Iris pigment epithelial cell (primary cell): ENCODE measurements at places on chromosomes 3 and 15.

GRCh38 chr3:197305854-197306253 lies 7.4 kb upstream of the DLG1 start:
- DNase-seq, result peak; percentile 91

DNA sequence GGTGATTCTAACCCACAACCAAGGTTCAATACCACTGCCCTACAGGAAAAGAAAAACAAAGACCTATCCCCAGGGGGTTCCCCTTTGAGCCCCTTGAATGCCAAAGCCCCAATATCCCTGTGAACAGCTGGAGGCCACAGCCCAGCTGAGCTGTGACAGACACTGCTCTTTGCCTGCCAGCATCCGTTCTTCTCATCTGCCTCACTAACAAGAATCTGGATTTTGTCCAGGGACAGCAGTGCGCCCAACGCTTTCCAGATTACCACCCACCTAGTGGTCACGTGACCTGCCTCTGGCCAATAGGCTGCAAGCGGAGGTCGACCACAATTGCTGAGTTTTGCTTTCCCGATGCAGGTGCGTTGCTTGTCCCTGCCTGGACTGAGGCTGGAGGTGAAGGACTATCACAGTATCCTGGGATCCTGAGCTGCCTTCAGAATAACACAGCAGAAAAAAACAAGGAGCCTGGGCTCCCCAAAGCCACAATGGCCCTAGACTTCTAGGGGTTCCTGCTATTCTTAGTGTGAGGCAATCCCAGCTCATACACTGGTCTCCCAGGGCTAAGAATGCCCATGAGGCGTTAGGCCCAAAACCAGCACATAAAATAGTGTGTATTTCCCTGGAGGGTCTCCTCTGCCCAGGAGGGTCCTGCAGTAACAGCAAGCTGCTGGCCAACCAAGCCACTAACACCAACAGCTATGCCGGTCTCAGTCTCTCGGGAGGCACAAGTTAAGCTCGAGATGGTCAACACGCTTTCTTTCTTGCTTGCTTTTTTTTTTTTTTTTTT lies 13.8 kb downstream of the BDH1 start:
- peak; percentile 82 for DNase-seq

DNA sequence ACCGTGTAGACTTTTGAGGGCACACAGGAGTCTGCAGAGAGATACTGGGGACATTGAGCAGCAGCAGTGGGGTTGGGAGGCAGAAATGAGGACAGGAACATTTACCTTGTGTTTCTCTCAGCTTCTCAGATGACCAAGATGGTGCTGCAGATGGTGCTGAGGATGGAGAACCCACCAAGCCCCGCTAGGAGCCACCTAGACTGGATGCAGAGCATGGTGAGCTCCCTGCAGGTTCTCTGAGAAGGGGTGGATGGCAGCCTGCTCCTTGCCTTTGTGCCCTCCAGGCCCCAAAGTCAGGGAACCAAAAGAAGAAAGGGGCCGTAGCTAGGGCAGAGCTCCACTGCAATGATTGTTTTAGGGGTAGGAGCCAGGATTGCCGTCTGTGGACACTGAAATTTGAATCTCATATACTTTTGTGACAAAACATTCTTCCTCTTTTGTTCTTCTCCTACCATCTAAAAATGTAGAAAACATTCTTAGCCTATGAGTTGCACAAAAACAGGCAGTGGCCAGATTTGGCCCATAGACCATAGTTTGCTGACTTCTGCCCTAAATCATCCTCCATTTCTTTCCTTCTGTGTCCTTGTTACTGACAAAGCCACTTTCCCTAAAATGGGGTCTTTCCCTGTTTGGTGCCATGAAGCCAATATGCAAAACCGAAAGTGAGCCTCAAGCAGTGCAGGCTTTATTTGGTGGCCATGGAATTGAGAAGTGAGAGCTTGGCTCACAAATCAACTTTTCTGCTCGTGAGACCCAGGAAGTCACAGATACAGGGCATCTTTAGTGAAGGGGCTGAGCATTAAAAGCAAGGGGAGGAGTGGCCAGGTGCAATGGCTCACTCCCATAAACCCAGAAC lies 11.9 kb upstream of the MUC20 start:
- no peak for DNase-seq

DNA sequence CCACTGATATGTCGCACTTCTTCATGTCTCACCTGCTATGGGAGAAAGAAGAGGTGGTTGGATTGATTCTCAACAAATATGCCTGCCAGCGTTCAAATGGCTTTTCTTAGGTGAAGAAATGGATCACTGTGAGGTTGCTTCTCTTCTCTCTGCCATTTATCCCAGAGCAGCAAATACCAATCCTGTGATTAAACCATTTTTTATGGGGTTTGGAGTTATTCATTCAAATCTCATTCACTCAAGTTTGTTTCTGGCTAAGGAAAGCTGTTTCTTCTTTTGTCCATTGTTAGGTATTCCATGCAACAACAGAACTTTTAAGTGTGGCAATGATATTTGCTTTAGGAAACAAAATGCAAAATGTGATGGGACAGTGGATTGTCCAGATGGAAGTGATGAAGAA lies 12.2 kb upstream of the C3orf52 start:
- peak; percentile 29 for DNase-seq

- no peak for DNase-seq
Measured at GRCh38 chr3:31841515-31841914, 139.5 kb downstream of the OSBPL10 start.

GRCh38 chr3:127045435-127046045 lies 62.6 kb downstream of the PLXNA1 start:
- no peak for DNase-seq

GRCh38 chr3:124611520-124611919 lies 118.7 kb upstream of the UMPS start:
- no peak for DNase-seq

DNA sequence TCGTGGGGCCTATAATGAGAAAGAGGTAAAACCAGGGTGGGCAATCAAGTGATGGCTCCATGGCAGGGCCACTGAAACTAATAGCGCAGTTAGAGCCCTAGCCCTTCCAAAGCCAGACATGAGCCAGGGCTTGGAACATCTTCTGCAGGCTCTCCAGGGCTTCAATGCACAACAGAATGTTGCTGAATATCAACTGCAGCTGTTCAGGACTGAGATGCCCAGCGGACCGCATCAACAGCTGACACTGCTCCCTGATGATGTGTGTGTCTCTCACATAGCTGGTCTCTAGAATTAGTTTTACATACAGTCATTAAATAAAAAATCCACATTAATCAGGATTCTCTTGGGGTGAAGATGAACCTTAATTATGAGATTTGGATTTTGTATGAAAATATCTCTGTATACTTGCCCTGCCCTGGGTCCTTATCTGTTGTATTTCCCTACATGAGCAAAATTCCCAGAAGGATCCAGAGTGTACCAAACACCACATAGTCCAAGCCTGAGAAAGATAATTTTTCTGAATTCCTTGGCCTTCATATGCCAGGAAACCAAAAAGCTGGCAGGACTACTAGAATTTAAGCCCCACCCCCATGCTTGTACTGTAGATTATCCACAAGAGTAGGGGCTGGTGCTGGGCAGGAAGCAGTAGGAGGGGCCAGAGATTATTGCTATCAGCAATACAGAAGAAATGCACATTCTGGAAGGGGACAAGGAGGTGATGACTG lies 7.7 kb upstream of the GOLGB1 start:
- DNase-seq, result no peak

DNA sequence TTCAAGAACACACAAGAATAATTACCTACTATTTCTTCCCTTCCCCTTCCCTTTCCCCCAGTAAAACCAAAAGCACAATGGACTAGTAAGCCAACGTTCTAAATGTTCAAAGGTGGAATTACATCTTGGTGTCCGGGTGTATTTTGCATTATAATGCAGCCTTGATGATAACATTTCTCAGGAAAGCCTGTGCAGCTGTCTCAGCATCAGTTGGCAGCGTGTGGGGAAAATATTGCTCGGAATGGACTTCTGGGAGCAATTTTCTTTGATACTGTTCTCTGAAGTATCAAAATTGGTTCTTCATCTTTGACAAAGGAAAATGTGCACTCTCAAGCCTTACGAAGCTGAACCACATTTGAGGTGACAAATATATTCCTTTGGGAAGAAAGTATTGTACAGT lies 198.9 kb downstream of the AGBL1 start:
- DNase-seq, result no peak

GRCh38 chr3:135034891-135035440 lies 239.9 kb downstream of the EPHB1 start:
- no peak for DNase-seq

GRCh38 chr3:120171134-120171873 lies 77.1 kb upstream of the GSK3B start:
- no peak for DNase-seq

DNA sequence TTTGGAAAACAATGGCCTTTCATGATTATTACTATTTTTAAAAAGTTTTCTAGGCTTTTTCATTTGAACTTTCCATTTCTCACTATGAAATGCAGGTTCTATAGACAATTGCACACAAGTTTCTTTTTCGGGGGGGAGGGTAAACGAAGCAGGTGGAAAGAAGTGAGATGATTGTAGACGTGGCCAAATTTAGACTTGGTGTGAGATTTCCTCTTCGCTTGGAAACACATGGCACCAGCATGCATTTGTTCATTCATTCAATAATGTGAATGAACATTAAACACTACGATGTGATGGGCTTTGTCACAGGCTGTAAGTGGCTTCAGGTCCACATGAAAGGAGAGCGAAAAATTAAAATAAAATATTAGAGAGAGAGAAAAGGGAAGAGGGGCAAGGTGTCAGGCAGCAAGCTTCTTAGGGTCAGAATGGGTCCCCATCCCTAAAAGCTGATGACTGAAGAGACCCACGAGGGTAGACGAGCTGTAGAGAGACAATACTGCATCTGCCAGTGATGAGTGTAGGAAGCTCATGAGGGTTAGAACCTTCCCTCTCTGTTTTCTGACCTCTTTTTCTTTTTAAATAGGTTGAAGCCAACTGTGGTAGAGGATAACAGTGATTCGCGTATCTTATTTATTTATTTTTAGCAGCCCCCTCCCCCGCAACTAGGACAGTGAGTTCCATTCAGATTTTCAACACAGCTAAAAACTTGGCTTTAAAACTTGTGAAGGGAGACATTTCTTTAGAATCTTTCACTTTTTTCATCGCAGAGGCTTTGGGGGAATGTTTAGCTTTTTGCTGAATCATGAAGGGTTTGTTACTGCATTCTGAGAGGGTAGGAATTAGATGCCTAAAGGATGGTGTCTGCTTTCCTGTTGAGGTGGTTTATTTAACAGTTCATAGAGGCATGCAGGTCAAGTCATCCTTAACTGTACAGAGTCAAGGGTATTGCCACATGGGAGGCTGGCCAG lies 36.2 kb downstream of the GAP43 start:
- DNase-seq, result peak; percentile 33

DNA sequence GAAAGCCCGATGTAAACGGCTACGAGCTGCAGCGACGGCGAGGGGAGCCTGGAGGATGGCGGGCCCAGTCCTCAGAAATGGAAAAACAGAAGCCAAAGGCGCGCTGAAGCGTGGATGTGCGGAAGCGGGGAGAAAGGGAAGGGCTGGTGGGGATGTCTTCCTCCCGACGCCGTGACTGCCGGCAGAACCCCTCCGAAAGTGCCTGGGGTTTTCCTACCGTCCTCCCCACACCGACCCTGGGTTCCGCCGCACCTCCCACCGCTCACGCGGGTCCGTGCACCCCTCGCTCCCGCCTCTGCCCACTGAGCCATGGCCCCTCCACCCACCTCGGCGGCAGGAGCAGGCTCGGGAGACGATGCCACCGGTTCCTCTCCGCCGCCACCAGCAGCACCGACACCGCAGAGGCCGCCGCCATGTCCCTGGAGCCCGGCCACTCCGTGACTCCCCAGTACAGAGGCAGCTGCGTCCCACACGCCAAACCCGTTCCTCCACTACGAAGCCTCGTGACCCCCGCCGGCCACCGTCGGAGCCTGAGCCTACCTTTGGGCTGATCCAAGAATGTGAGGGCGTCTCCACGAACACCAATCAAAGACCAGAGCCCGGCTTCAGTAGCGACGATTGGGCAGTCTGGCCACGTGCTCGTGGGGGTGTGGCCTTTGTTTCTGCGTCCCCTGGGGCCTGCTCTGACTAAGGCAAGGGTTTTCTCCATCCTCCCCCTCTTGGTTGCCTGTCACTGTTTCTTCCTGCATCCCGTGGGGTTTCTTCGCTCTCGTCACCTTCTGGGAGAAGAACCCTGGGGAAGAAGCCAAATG lies at the start of gene MCCC1:
Gene MCCC1, minus strand, starts transcription at position 471 of the 812 bp plus-strand sequence. Its CDS starts 56 bp downstream, at position 415.
- DNase-seq, result peak; percentile 99

DNA sequence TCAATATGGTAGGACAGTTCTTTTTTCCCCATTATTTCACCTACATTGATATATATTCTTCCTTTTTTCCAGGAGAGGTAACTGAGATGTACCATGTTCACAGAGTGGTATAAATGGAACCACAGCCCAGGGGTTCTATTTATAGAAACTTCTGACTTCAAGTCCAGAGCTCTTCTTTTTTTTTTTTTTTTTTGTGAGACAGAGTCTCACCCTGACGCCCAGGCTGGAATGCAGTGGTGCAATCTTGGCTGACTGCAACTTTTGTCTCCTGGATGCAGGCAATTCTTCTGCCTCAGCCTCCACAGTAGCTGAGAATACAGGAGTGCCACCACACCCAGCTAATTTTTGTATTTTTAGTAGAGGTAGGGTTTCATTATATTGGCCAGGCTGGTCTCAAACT lies 267.1 kb upstream of the TPRG1 start:
- peak; percentile 84 for DNase-seq

DNA sequence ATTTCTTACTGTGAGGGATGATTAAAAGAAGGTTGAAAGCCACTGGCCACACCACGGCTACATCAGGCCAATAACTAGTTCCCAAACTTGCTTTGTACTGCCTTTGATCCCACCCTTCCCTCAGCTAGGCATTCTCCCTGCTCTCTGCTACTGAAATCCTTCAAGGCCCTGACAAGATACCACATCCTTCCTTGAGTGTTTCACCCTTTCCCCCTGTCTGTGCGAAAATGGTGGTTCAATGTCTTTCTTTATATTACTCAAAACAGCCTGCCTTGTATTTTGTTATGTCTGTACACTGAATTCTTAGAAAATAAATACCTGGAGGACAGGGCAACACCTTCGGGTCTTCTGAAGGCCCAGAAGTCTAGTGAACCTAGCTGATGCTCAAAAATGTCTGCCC lies 932 bp upstream of the VPS8 start:
- no peak for DNase-seq

- peak; percentile 40 for DNase-seq
Measured at GRCh38 chr15:80736560-80736959, 41.5 kb downstream of the ABHD17C start.

GRCh38 chr3:18758047-18758704 lies 333.0 kb upstream of the SATB1 start:
- peak; percentile 16 for DNase-seq

DNA sequence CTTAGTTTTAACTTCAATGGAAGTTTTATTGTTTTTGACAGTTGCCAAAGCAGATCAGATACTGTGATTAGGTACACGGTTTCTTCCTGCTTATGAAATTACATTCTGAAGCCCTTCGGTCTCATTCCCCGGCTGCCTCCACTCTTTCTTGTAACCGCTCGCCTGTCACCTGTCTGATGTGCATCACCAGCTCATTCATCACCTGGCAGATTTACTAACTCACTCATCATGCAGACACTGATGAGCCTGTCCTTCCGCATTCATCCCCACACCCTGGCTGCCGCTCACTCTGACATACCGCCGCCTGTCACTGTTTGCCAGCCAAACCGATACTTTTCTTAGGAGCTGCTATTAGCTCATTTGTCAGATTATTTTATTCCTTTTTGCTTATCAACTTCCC lies 82.8 kb upstream of the NSMCE3 start:
- no peak for DNase-seq

GRCh38 chr3:74134831-74135230 lies 479.6 kb downstream of the CNTN3 start:
- no peak for DNase-seq
